Activated CD4-positive, alpha-beta T cell treated with anti-CD3 and anti-CD28 coated beads, Interleukin-2, amount 10 ng/mL, durations not matched to agents 24 days and 14 days (primary cell): ENCODE measurements at places on chromosomes 5 and 9. TPM values are rescaled to one million over a fixed set of nuclear protein-coding genes. Genes with fewer than 3 reads are reported as not detected.

DNA sequence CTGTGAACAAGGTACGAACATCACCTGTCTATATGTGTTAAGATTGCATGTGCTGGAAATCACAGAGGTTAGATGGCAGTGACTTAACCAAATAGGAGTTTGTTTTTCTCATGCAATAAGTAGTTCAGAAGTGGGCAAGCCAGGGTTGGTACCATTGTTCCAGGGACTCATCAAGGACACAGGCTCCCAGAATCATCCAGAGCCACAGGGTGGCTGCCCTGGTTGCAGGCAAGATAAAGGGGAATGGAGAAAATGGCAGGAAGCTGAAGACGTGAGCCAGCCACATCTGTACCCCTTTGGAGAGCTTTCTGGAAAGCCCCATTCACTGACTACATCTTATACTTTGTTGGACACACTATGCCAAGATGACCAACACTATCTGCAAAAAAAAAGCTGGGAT, 126.0 kb upstream of the IL12B start:
- H3K27ac ChIP-seq, result peak overlapping the region; percentile 45
- peaks cover 43% of the 10 kb centered on the region for H3K4me1 ChIP-seq
- peaks cover 2% of the 10 kb centered on the region for H3K36me3 ChIP-seq

DNA sequence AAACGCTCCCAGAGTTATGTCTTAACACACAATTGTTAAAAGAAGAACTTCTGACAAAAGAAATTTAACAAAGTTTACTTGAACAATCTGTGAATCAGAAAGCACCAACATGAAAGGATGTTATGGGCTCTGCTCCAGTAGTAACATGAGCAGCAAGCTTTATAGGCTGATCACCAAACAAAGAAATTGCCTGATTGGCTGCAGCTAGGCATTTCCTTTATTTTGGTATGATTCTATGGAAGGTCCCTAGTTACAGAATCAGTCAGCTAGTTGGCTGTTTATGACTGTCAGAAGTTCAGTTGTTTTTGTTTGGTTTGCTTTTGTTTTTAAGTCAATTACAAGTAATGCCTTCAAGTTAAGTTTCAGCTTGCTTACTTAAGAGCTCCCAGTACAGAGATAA, 102.4 kb upstream of the SMC2 start:
- peak; percentile 61 for DNase-seq
- H3K27ac ChIP-seq, result peak overlapping the region; percentile 65
- H3K4me1 ChIP-seq, result peaks cover 4% of the 10 kb centered on the region
- no peaks in the 10 kb centered on the region for H3K36me3 ChIP-seq
- H3K4me3 ChIP-seq, result peak overlapping the region; percentile 2

- no peaks in the 10 kb centered on the region for H3K27me3 ChIP-seq
- no peak overlapping the region for H3K27ac ChIP-seq
- no peak for DNase-seq
- H3K4me1 ChIP-seq, result no peaks in the 10 kb centered on the region
- no peak overlapping the region for H3K4me3 ChIP-seq
Measured at GRCh38 chr9:24561957-24562356, 16.3 kb upstream of the IZUMO3 start.

SPAAR gene
- total RNA-seq, result not detected in 2 replicates

WNT8A gene
- not detected in 2 replicates for total RNA-seq

DNA sequence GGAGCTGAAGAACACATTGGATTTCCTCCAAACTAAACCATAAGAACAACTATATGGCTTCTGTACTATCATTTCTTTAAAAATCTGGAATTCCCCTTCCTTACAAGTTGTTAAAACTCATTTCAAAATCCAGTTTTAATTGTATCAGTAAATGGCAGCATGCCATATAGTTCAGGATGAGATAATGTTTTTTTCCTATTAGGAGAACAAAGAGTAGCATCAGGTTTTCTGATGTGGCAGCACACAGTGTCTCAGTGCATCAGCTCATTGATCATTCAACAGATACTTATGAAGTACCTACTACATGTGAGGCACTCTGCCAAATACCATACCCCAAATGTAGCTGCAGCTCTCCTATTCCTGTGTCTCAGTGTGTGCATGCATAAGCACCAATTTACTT, 161.1 kb downstream of the EPB41L4A start:
- H3K4me3 ChIP-seq, result no peak overlapping the region
- no peaks in the 10 kb centered on the region for H3K4me1 ChIP-seq
- no peak for DNase-seq
- H3K27me3 ChIP-seq, result peaks cover 14% of the 10 kb centered on the region

DNA sequence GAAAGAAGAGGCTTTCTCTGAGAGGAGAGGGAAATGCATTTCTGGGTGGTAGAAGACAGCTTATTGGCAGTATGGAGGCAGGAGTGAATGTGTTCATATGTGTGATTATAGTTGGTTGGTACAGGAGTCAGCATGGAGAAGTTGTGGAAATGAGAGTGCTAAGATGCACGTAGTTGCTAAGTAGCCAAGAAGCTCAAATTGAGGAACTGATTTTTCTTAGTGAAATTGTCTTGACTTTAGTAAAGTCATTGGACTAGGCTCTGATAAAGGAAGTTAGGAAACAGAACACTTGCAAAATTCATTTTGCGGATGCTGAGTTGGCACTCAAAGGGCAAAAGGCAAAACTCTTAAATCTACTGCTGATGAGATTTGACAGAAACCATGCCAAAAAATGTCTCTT, 158.9 kb upstream of the VCAN start:
- no peaks in the 10 kb centered on the region for H3K4me1 ChIP-seq
- H3K4me3 ChIP-seq, result no peak overlapping the region
- no peak for DNase-seq
- H3K27me3 ChIP-seq, result no peaks in the 10 kb centered on the region
- H3K27ac ChIP-seq, result no peak overlapping the region

GRCh38 chr5:125346316-125346715, 599.9 kb upstream of the ZNF608 start:
- DNase-seq, result no peak
- no peak overlapping the region for H3K27ac ChIP-seq
- no peaks in the 10 kb centered on the region for H3K4me1 ChIP-seq
- H3K27me3 ChIP-seq, result no peaks in the 10 kb centered on the region
- H3K4me3 ChIP-seq, result no peak overlapping the region
- no peaks in the 10 kb centered on the region for H3K36me3 ChIP-seq

GRCh38 chr9:78023003-78023741, 8.4 kb downstream of the GNAQ start:
- H3K36me3 ChIP-seq, result peaks cover 10% of the 10 kb centered on the region
- H3K27me3 ChIP-seq, result no peaks in the 10 kb centered on the region
- H3K27ac ChIP-seq, result peak overlapping the region; percentile 7
- peaks cover 27% of the 10 kb centered on the region for H3K4me1 ChIP-seq
- H3K4me3 ChIP-seq, result peak overlapping the region; percentile 48

GRCh38 chr5:147442224-147442623, 67.6 kb downstream of the DPYSL3 start:
- no peak overlapping the region for H3K4me3 ChIP-seq
- no peaks in the 10 kb centered on the region for H3K4me1 ChIP-seq
- H3K36me3 ChIP-seq, result no peaks in the 10 kb centered on the region

DNA sequence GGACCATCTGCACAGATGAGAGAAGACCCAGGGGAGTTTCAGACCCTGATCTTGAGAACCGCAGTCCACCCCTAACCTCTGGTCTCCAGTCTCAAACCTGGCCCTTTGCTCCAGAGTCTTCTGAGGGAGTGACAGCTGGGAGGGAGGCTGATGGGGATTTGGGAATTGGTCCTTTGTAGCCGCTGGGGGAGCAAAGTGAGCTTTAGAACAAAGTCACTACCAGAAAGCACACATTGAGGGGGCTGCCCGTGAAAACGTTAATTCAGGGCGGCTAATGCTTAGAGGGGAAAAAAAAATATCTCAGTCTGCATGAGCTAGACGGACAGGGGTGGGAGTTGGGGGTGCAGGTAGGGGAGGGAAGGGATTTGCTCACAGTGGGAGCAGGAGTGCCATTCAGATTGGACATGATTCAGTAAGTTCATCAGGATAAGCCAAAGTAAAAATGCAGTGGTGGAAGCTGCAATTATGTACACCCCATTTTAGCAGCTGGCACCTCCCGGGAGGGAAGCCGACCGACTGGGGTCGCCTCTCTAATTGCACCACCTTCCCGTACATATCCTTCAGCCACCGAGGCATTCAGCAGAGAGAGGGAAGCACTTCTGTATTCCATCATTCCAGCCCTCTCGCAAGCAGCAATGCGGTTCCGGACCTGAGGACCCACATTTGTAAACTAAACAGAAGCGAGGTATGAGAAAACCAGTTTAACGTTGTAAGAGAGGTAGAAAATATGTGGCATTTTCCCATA, 123.4 kb upstream of the RETREG1 start:
- no peak overlapping the region for H3K27ac ChIP-seq
- H3K4me1 ChIP-seq, result no peaks in the 10 kb centered on the region
- no peak overlapping the region for H3K4me3 ChIP-seq

SLC1A1 gene
- 0.17 TPM in 1 of 2 replicates, not detected in the other for total RNA-seq

AGXT2 gene
- total RNA-seq, result not detected in 2 replicates

DNA sequence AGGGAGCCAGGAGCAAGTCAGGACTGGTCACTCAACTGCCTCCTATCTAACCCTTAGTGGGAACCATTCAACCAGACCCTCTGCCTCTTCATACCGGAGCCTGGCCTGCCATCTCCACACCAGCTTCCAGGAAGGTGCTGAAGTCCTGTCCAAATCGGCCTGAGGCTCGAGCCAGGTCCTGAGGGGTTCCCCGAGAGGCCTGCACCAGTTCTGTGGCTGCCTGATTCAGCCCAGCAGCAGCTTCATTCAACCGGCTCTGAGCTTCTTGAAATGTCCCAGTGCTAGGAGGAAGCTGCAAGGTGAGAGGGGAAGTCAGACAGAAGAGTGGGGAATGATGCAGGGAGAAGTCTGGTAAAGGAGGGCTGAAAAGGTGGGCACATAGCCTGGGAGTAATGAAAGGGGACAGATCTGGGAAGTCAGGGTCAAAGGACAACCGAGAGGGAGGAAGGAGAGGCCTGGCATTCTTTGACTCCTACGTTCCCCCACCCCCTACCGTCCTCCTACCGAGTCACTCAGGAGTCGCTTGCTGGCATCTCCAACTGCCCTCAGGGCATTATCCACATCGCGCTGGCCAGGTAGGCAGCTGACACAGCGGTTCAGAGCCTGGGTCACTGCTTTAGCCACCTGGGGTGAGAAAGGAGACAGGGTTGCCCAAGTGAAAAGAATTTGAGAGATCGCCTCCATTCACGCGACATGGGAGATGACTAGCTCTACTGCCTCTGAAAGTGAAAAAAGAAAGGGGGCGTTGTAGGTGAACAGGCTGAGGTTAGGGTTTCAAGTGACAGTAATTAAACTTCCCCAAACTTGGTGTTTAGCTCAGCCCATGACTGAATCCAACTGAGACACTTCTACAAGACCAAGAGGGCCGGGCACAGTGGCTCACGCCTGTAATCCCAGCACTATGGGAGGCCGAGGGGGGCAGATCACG, 20.2 kb downstream of the TLN1 start:
- peak overlapping the region; percentile 23 for H3K27ac ChIP-seq
- H3K36me3 ChIP-seq, result peaks cover 86% of the 10 kb centered on the region
- H3K4me1 ChIP-seq, result peaks cover 4% of the 10 kb centered on the region
- no peak for DNase-seq
- no peak overlapping the region for H3K4me3 ChIP-seq

DNA sequence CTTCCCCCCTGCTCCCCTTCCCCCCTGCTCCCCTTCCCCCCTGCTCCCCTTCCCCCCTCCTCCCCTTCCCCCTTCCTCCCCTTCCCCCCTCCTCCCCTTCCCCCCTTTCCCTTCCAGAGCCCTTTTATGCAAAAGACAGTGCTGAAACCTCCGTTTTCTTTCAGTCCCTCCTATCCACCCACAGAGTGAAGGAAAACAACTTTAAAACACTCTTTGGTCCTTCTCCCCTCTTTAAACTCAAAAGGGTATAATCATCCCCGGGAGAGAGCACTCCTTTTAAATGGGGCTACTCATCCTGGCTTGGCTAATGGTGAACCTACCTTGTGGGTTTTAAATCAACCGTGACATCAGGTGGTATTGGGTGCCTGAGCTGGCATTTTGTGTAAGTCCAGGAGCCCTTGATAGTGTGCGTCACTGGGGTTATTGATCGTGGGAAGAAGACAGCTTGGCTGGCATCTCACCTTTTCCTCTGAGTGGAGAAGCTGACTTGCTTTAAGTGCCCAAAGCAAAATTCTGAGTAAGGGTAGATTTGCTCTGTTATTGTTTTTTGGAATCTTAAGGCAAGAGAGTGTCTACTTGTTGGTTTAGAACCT, 2.7 kb downstream of the LARP1 start:
- peaks cover 62% of the 10 kb centered on the region for H3K4me1 ChIP-seq
- DNase-seq, result peak; percentile 71
- no peaks in the 10 kb centered on the region for H3K27me3 ChIP-seq
- peaks cover 27% of the 10 kb centered on the region for H3K36me3 ChIP-seq

ISL1 gene
- not detected in 2 replicates for total RNA-seq

GCNT4 gene
- 0.52 and 0.70 TPM in 2 replicates for total RNA-seq

AUH gene
- total RNA-seq, result 49.2 and 49.5 TPM in 2 replicates

DNA sequence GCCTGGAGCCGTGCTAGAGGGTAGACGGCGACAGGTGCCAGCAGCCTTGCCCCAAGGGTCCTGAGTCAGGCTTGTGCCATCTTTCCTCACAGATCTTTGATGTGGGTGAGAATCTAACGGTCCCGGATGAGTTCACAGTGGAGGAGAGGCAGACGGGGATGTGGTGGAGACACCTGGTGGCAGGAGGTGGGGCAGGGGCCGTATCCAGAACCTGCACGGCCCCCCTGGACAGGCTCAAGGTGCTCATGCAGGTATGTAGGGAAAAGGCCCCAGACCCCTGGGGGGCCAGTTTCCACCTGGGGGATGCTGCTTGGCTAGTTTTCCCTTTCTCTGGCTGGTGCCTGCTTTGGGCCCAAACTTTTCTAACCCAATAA, 24.0 kb downstream of the PTGES2 start:
- no peak overlapping the region for H3K4me3 ChIP-seq
- H3K36me3 ChIP-seq, result peaks cover 35% of the 10 kb centered on the region
- DNase-seq, result peak; percentile 80
- H3K4me1 ChIP-seq, result peaks cover 26% of the 10 kb centered on the region
- H3K27me3 ChIP-seq, result no peaks in the 10 kb centered on the region

- no peak overlapping the region for H3K4me3 ChIP-seq
- no peak overlapping the region for H3K27ac ChIP-seq
Measured at GRCh38 chr9:109715344-109715743, 64.7 kb upstream of the PALM2AKAP2 start.

GRCh38 chr5:2324788-2325187, 426.7 kb downstream of the IRX2 start:
- H3K4me3 ChIP-seq, result no peak overlapping the region
- no peaks in the 10 kb centered on the region for H3K27me3 ChIP-seq
- H3K27ac ChIP-seq, result no peak overlapping the region
- DNase-seq, result no peak

DNA sequence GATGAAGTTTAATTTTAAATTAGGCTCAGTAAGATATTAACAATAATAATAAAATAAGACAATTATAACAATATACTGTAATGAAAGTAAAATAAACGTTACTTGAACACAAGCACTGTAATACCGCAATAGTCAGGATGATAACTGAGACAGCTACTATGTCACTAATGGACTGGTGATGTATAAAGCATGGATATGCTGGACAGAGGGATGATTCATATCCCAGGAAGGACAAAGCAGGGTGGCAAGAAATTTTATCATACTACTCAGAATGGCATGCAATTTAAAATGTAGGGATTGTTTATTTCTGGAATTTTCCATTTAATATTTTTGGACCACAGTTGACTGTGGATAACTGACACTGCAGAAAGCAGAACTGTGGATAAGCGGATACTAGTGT, 196.9 kb downstream of the VPS13A start:
- no peak overlapping the region for H3K4me3 ChIP-seq
- no peaks in the 10 kb centered on the region for H3K27me3 ChIP-seq
- DNase-seq, result no peak
- H3K27ac ChIP-seq, result no peak overlapping the region
